Cerebellar nuclear complex (tissue), 1 donor: ENCODE measurements at places on chromosomes 3 and 15.

GRCh38 chr15:72037321-72037720 is 80.6 kb downstream of the MYO9A start:
- no peak for DNase-seq

- DNase-seq: no peak
These were observed 476.1 kb downstream of the NAALADL2 start for GRCh38 chr3:175335229-175335628.

GRCh38 chr3:134366928-134367811 is 7.1 kb downstream of the AMOTL2 start:
- no peak for DNase-seq

DNA sequence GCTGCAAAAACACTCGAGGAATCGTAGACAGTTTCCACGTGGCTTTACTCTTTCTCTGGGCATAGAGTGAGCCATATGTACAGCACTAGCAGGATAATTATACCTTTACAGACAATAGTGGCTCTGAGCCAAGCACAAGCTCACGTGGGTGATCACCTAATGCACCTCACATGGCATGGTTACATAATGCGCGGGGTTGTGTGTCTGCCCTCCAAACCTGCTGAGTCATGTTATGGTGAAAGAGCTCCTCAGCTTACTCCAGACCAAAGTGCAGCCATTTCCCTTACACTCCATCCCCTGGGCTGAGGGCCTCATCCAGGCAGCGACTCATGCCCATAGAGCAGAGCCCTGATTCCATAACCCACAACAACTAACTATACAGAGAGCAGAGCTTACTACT is 1458.4 kb upstream of the CADM2 start:
- no peak for DNase-seq

DNA sequence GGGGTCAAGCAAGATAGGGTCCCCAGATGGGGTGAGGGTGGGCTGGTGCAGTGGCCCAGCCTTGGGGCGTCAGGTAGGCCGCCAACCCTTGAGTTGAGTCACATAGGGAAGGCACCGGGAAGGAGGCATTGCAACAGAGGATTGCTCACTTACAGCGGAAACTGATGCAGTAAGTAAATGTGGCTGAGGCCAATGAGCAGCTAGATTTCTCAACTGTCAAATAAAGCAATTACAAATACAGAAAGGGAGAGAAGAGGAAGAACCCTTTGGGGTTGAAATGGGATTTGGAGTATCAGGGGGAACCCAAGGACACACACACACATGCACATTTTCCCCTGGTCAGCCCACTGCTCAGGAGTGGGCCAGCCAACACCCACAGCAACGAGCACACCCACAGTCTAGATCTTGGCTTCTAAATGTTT is 44.0 kb downstream of the CHSY1 start:
- DNase-seq: no peak

DNA sequence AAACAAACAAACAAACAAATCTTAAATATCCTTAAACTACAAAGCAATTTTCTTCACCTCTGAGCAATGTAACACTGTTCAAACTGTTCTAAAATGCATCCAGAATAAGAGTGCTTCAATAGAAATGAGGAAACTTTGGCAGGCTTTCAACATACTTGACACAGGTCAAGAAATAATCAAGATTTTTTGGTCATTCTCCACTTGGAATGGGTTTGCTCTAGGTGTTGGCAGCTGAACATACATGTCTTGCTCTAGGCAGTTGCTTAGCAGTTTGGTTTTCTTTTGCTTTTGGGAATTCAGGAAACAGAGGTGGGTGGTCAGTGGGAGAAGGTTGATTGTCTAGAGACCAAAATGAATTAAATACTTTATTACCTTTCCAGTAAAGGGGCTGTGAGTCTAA is 1.4 kb upstream of the LRRC3B start:
- DNase-seq: no peak

DNA sequence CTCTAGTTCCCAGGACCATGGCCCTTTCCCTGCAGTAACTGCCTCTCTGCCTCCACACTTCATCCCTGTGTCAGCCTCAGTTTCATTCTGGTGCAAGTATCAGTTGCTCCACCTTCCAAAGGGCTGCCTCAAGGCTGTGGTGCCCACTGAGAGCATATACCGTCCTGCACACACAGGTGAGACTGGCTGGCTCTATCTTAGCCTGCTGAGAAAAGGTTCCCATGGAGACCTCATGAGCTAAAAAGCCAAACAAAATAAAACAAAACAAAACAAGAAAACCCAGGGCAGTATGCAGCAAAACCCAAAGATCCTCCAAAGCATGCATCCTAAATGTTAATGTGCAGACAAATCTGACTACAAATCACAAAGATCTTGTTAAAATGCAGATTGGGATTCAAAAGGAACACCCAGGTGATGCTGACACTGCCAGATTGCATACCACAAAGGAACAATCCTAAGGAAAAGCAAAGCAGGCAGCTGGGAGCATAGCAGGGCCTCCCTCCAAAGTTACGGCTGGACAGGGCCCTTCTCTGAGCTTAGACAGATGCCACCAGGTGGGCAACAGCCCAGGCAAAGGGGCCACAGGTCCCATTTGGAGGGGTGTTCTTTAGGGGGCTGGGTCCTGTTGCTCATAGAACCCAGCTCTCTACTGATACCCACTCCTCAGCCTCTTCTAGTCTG is 76.3 kb upstream of the SLCO2A1 start:
- no peak for DNase-seq

DNA sequence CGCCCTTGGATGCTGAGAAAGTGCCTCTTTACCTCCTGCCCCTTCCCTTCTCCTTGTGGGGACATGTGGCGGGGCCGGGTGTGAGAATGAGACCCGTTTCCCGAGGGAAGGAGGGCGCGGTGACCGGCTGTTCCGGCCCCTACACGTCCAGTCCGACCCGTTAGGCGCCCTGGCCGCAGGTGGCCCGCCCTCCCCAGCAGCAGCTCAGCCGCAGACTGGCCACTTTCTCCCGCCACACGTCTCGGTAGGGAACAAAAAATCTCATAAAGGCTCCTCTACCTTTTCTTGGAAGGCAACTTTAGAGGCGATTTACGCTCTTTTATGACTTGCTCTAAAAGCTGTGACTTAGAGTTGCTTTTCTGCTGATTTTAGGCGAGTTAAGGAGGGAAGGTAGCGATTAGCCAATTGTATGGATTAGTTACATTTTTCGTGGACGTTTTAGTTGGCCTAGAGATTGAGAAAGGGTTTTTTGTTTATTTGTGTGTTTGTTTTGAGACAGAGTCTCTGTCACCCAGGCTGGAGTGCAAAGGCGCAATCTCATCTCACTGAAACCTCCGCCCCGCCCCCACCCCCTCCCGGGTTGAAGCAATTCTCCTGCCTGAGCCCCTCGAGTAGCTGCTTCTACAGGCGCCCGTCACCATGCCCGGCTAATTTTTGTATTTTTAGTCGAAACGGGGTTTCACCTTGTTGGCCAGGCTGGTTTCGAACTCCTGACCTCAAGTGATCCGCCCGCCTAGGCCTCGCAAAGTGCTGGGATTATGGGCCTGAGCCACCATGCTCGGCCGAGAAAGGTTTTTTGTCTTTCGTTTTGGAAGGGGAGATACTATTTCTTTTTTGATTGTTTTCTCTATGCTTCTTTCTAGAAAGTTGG is 8.3 kb upstream of the PGPEP1L start:
- no peak for DNase-seq

- no peak for DNase-seq
These were observed 63.5 kb downstream of the CHRD start for GRCh38 chr3:184443364-184443763.

DNA sequence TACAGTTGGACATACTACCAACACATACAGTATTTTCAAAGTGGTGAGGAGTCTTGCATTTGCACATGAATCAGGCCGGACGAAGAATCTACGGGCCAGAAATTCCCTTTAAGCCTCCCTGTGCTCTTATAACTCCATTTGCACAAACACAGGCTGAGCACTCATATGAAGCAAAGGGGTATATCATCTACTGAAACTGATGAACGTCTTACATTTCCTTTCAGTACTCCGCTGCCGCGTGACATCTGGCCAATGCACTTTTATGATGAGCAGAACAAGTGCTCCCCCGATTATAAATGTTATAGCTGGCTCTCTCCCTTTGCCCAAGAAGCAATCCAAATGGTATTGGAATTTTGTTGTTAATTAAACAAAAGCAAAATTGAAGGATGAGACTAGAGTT is 110.3 kb upstream of the ICE2 start:
- no peak for DNase-seq

DNA sequence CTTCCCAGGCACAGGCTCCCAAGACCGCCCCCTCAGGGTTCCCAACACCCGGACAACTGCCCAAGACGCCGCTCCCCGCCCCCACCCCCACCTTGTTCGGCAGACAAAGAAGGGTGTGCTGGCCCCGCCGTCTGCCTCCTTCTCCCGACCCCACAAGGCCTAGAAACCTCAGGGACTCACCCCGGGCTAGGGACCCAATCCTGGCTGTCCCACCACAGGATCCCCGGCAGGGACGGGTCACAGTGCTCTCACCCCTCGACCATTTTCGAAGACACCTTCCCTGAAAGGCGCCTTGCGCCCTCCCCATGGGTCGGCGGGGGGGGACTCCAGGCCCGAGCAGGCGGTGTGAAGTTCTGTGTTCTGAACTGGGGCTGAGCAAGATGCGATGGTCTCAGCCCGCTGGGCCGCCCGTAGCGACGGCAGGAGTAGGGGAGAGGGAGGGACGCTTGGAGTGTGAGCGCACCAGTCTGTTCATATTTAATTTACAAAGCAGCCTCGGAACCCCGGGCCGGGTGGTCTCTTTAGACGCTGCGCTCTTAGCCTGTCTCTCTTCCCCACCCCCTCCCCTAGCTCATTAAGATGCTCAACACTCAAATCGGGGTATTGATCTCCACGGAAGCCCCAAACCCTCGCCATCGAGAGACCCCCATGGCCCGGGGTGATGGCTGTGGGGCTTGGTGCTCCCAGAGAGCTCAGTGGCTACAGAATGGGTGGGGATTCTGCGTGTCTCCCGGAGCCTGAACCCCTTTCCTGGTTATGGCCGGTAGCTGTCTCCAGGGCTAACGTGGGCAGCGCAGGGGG is 1.4 kb upstream of the ISLR2 start:
- DNase-seq: no peak

- DNase-seq: no peak
These were observed 38.5 kb downstream of the B3GNT5 start for GRCh38 chr3:183291497-183292031.

GRCh38 chr15:60935130-60935529 is 294.0 kb downstream of the RORA start:
- peak; percentile 59 for DNase-seq

DNA sequence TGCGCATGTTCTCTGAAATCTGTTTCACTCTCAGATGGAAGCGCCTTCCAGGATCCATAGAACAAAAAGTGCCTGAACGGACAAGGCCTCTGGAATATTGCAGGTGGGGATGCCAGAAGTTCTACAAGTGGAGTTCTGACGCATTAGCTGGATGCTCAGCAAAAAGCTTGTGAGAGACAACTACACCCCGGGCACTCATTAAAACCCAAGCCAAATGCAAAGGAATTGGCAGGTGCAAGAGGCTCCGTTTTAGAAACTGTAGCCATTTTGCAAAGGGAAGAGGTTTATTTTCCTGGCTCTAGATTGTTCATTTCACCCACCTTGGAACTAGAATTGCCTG is 35.2 kb upstream of the SLC24A5 start:
- DNase-seq: no peak

GRCh38 chr15:90836296-90836871 is 32.0 kb upstream of the FURIN start:
- DNase-seq: no peak

- no peak for DNase-seq
These were observed 14.1 kb downstream of the WDR53 start for GRCh38 chr3:196554205-196554604.

- DNase-seq: no peak
These were observed 509.1 kb downstream of the SHQ1 start for GRCh38 chr3:72338942-72339669.

DNA sequence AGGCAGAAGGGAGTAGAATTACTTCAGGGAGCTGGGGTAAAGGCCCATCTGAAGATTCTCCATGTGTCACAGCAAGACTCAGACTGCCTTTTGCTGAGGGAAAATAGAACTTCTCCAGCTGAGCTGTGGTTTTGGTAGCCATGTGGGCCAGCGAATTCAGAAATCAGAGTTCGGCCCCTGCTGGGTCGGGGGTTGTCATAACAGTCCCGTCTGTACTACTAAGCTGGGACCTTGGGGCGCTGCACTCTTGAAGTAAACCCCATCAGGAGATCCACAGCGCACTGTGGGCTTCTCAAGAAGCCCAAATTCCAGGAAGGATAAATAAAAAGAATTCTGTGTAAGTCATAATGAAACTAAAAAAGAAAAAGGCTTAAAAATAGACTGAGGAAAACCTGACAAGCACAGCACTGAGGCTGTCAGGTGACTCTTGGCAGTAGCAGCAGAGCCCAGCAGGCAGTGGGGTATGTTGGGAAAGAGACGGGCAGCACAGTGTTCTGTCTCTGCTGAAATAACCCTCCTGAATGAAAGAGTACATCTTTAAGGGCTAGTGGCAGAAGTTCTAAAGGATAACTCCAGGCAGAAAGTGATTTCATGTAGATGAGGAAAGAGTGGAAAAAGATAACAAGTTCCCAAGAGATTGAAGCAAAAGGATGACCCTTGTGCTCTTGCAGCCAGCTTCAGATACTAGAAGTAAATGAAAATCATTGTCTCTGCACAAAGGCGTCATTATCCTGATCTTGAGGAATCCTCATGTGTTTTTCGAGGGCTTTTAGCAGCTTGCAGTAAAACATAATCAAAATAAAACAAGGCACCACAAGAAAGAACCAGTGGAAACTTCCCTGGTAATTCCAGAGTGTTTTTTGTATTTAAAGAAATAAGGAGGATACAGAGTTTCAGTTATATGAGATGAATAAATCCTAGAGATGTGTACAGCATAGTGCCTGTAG is 74.5 kb downstream of the RAB7A start:
- DNase-seq: no peak

DNA sequence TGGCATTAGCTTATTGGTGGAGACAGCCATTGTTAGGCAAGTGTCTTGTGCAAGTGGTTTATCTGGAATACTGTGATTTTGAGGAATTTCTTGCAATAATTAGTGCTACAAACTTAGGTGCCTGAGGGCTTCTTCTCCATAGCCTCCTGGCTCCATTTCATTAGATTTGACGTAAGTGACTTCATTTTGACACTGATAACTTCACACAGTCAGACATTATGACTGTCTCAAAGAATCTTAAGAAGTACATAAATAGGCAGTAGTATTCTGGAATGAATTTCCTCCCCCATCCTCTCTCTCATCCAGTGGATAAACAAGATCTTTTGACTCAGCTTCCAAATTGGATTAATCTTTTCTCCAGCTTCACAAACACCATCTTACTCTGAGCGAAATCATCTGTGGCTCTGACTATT is 19.0 kb downstream of the ARL14 start:
- no peak for DNase-seq

- DNase-seq: no peak
These were observed 27.3 kb downstream of the MOBP start for GRCh38 chr3:39494781-39495180.

DNA sequence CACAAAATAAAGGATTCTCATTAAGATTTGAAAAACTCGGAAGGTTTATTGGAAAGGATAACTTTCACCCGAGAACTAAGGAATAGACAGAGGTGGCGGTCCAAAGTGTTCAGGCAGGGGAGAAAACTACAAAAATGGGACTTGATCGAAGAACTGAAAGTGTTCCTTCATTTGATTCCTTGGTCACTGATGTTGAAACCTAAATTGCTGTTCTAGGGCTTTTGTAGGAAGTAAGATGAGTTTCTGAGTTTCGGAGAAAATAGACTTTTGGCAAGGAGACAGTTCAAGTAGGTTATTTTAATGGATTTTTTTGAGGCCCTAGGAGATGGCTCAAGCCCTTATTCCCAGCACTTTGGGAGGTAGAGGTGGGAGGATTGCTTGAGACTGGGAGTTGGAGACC is 1.4 kb downstream of the TRIP4 start:
- DNase-seq: no peak
